ENCODE measurements at places on chromosomes 7 and 10.

- DNase-seq = no peak
Measured at GRCh38 chr10:121368347-121369025, 229.8 kb downstream of the FGFR2 start.

GRCh38 chr10:122659126-122659525 is 40.5 kb downstream of the C10orf120 start:
- DNase-seq = no peak

DNA sequence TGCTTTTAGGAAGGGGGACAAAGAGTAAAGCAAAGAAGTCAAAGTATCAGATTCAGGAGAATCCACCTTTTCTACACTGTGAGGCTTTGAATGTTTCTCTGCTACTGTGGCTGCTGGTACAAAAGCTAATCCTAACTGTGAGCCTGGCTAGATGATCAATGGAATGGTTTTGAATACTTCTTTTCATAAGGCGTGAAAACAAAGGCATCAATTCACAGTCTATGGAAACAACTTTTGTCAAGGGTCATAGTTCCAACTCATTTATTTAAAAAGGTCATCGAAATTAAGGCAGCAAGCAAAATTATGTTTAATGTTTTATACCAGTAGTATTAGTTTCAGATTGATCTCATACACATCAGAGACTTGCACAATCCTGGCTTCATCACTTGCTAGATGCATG is 118.1 kb downstream of the CTTNBP2 start:
- DNase-seq = no peak

GRCh38 chr7:23969443-23969842 is 259.4 kb downstream of the STK31 start:
- DNase-seq = no peak

DNA sequence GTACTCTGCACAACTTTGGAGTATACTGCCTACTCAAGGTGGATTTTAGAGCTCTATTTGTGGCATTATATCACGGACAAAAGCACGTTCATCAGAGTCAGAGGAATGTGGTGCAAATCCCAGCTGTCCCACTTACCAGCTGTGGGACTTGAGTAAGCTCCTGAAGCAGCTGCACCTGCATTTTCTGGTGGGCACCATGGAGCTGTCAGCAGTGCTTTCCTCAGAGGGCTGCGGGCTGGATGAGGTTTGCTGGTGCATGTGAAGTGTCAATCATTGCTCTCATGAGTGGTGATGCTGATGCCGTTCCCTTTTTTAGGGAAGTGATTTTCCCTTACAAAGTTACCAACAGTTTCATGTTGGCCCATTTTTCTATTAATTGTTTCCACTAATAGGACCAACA is 53.4 kb downstream of the EGFR start:
- no peak for DNase-seq

GRCh38 chr7:28478656-28479055 is 66.3 kb downstream of the CREB5 start:
- no peak for DNase-seq

GRCh38 chr7:1248916-1249581 is 16.4 kb downstream of the UNCX start:
- no peak for DNase-seq

DNA sequence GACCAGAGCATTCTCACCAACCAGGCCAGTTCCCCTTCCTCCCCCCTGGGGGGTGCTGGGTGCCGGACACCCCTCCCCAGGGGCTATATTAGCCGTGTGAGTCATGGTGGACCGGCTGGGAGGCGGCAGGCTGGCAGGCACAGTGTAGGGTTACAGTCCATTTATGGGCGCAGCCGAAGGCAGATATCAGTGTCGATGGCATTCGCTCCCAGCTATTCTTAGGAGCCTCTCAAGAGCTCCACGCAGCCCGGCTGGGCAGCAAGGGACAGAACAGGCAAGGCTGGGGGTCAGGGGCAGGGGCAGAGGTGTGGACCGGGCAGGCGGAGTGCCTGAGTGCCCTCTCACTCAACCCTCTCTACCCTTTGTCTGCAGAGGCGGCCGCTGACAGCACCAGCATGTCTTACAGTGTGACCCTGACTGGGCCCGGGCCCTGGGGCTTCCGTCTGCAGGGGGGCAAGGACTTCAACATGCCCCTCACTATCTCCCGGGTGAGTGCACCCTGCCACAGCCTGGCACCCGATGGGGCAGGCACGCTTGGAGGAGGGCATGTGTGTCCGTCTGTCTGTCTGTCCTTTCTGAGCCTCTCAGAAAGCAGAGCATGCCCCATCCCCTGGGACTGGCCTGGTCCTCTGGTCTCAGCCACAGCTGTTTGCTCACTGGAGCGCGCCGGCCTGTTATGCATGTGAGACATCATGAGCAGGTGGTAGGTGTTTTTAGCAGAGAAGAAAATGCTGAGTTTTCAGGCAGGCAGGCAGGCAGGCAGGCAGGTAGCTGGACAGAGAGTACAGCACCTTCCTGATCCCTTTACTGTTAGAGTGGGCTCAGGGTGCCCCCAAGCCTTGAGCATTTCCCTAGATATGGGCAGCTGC is at the start of gene LDB3:
TSS of gene LDB3 (plus strand) at position 215 of the 869 bp plus-strand sequence. CDS start at position 396, 181 bp downstream.
- DNase-seq = no peak

- no peak for DNase-seq
Measured at GRCh38 chr7:15094989-15095388, 192.4 kb upstream of the DGKB start.

GRCh38 chr10:13678101-13678843 is 91.5 kb downstream of the PRPF18 start:
- DNase-seq = no peak

DNA sequence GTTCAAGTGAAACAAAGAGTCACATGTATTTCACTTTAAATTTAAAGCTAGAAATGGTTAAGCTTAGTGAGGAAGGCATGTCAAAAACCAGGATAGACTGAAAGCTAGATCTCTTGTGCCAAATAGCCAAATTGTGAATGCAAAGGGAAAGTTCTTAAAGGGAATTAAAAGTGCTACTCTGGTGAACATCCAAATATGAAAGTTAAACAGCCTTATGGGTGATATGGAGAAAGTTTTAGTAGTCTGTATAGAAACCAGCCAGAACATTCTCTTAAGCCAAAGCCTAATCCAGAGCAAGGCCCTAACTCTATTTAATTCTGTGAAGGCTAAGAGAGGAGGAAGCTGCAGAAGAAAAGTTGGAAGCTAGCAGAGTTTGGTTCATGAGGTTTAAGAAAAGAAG is 47.1 kb downstream of the MXI1 start:
- no peak for DNase-seq

GRCh38 chr10:119608316-119609155 is 11.8 kb upstream of the TIAL1 start:
- DNase-seq = no peak

- DNase-seq = no peak
Measured at GRCh38 chr7:72785166-72785955, 42.6 kb downstream of the TYW1B start.

GRCh38 chr10:13673156-13673555 is 86.4 kb downstream of the PRPF18 start:
- DNase-seq = no peak

DNA sequence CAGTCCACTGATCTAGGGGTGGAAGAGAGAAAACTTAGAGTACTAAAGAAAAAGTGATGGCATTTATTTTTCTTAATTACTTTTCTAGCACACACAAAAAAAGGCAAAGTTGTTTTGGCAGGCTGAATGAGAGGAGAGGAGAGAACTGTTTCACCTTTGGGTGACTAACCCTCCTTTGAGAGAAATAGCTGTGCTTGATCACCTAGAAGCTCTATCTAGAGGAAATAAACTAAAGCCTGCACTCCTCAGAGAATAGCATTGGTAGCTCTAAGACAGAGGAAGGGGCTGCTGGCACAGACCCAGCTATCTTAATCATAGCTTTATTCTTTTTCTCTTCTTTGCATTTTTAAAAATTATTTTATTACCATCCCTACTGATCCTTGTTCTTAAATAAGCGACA is 6.3 kb downstream of the TMEM243 start:
- DNase-seq = no peak

GRCh38 chr10:128898916-128899195 is 568.2 kb upstream of the MGMT start:
- DNase-seq = no peak

GRCh38 chr7:12391922-12392615 is 11.6 kb downstream of the VWDE start:
- DNase-seq = no peak

DNA sequence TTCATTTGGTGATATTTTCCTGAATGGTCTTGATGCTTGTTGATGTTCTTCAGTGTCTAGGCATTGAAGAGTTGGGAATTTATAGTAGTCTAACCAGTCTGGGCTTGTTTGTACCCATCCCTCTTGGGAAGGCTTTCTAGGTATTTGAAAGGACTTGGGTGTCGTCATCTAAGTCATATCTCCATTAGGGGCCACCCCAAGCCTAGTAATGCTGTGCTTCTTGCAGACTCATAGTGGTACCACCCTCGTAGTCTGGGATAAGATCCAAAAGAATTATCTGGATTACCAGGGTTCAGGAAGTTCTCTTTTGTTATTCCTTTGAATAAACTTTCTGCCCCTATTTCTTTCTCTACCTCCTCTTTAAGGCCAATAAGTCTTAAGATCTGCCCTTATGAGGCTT is 319.4 kb upstream of the MYO3A start:
- DNase-seq = no peak

GRCh38 chr10:113053881-113054280 is 103.8 kb downstream of the TCF7L2 start:
- DNase-seq = no peak

GRCh38 chr10:48446785-48447184 is 140.3 kb downstream of the MAPK8 start:
- DNase-seq = no peak

GRCh38 chr7:104777301-104777800 is 236.7 kb upstream of the KMT2E start:
- no peak for DNase-seq

- no peak for DNase-seq
Measured at GRCh38 chr10:130968964-130969363, 342.6 kb downstream of the TCERG1L start.

GRCh38 chr10:28331066-28331465 is 28.2 kb upstream of the MPP7 start:
- DNase-seq = no peak

DNA sequence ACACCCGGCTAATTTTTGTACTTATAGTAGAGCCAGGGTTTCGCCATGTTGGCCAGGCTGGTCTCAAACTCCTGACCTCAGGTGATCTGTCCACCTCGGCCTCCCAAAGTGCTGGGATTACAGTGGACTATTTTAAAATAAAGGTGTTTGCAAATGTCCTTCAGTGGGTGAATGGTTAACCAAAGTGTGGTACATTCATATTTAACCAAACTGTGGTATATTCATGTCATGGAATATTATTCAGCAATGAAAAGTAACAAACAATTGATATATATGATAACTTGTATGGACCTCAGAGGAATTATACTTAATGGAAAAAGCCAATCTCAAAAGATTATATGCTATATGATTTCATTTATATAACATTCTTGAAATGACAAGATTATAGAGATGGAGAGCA is 190.0 kb downstream of the CREB5 start:
- DNase-seq = no peak

GRCh38 chr10:27485368-27485767 is 18.7 kb upstream of the RAB18 start:
- no peak for DNase-seq

DNA sequence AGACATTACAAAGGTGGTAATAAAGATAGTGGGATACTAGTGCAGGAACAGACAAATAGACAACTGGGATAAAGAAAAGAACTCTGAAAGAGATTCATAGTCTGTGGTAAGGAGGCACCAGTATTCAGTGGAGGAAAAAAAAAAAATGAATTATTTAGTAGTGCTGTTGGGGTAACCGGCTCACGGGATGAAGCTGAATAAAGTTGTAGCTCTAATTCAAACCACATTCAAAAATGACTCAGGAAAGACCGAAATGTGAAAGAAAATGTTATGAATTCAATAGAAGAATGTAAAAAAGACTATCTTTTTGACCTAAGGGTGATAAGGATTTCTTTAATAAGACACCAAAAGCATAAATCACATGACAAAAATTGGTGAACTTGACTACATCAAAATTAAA is 83.1 kb upstream of the HABP2 start:
- no peak for DNase-seq

DNA sequence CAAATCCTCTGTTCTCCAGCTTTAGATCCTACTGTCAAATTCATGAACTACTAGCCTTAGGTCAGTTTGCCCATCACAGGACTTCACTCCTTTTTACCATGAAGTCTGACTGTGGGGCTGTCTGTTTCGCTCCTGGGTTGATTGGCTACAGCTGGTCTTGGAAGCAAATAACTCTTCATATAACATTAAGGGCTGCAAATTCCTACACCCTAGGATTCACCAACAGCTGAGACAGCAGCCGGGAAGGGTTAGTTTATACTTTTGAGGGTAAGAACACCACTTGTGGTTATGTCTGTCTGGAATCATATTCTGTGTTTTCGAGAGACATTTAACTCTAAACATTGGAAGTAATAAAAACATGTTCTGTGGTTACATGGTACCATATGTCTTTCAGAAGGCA is 55.9 kb upstream of the KIAA1217 start:
- DNase-seq = no peak

DNA sequence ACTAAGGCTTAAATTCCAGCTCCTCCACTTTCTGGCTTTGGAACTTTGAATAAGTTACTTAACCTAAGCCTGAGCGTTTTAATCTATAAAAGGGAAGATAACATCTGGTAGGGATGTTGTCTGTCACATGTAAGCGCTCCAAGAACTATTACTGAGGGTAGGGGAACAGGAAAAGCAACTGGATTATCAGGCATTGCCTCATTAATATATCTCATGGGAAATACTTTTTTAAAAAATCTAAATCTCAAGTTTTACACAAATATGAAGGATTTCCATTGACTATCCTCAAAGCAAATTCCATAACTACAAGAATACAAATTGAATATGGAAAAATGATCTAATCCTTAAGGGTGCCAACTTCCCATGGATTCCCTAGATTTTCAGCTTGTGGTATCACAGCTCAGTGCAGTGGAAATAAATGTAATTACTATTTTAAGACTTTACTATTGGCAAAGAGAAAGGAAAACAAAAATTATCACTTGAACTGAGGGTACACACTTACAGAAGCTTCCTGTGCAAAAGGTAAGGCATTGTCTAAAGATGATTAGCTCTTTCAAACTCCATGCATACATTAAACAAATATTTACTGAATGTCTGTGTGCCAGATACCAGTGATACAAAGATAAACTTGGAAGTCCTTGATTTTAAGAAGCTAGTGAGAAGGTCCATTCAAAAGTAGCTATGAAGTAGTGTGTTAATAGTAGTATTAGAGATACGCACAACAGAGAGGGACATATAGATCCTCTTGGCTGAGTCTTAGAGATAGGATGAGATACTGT is 38.4 kb downstream of the NT5C2 start:
- no peak for DNase-seq

DNA sequence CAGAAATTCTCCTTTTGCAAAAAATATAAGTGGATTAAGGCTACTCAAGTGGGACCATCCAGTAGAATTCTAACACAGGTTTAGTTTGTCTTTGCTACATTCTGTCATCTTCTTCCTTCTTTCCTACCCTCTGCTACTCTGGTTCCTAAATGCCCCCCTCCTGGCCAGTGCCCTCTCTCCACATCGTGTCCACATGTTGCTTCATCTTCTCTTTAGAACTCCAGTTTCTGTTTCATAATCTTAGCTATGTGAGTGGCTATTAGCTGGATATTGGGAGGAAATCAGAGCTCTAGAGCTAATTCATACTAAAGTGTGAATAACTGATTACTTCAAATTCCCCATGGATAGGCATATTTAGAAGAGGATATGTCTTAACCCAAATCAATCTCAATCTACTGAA is 528.5 kb downstream of the LRMDA start:
- no peak for DNase-seq

GRCh38 chr7:74325210-74325565 is 36.0 kb downstream of the CLIP2 start:
- DNase-seq = no peak

Data from stimulated activated CD8-positive, alpha-beta memory T cell treated with anti-CD3 and anti-CD28 coated beads, Interleukin-2, amount 100 ng/mL, for 1 hour (primary cell).